ENCODE measurements at places on chromosomes 2 and 18.

- DNase-seq = peak; percentile 5
Measured at GRCh38 chr2:2233171-2233826, 97.8 kb downstream of the MYT1L start.

DNA sequence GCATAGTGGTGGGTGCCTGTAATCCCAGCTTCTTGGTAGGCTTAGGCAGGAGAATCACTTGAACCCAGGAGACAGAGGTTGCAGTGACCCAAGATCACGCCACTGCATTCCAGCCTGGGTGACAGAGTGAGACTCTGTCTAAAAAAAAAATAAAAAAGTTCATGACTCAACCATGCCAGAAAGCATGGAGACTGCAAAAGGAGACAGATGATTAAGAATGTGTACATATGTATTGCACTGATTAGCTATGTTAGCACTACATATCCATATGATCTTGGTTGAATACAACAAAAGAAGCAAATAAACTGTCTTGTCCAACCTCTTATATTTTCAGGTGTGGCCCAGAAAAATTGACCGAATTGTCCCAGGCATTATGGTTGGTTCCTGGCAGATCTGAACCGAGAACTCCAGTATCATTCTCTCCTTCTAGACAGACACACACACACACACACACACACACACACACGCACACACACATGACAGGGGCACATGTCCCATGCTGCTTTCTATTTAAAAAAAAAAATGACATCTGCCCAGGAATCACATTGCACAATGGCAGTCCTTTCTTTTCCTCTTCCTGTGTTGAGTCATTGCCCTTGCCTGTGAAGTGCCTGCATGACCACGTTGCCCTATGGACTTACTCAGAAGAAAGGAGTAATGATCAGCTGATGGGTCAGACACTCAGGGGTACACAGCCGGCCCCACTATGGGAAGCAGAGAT, 65.6 kb downstream of the MYCN start:
- DNase-seq = peak; percentile 94

- DNase-seq = no peak
Measured at GRCh38 chr2:62904344-62904743, 146.3 kb upstream of the OTX1 start.

- DNase-seq = no peak
Measured at GRCh38 chr2:26349690-26350089, 3.1 kb upstream of the ADGRF3 start.

DNA sequence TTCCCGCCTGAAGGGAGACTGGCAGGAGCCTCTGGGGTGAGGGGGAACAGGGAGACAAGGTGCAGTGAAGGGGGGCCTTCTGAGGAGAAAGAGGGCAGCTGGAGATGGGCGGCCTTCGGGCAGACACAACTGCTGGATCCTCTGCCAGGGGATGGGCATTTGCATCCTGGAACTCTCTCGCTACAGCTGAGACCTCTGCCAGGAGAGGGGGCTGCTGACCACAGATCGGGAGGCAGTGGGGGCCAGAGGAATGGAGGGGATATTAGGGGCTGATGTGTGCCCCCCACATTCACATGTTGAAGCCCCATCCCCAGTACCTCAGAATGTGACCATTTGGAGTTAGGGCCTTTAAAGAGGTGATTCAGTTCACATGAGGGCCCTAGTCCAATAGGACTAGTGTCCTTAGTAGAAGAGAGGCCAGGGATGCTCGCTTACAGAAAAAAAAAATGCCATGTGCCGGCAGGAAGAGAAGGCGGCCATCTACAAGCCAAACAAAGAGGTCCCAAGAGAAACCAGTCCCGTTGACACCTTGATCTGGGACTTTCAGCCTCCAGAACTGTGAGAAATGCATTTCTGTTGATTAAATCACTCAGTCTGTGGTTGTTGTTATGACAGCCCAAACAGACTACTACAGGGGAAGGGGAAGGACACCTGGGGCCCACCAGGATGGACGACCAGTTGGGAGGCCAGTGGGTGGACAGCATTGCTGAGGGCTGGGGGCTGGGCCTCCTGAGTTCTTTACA, 50.0 kb downstream of the TRABD2A start:
- DNase-seq = no peak

- DNase-seq = peak; percentile 81
Measured at GRCh38 chr18:31819106-31819924, 58.6 kb upstream of the SLC25A52 start.

DNA sequence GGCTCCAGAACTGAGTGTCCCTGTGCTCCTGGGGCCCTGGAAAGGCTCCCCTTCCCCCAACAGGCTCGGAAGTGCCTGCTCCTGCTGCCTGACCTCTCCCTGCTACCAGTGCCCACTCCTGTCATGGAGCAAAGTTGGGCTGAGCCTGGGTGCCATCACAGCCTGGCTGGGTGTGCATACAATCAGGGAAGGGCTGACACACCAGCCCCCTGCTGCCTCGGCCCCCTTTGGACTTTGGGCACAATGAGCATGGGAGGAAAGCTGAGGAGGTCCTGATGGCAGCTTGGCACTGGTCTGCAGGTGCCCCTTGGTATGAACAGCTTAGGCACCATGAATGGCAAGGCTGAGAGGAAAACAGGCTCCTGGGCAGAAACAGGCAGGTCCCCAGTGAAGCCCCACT, 405.0 kb downstream of the PID1 start:
- no peak for DNase-seq

DNA sequence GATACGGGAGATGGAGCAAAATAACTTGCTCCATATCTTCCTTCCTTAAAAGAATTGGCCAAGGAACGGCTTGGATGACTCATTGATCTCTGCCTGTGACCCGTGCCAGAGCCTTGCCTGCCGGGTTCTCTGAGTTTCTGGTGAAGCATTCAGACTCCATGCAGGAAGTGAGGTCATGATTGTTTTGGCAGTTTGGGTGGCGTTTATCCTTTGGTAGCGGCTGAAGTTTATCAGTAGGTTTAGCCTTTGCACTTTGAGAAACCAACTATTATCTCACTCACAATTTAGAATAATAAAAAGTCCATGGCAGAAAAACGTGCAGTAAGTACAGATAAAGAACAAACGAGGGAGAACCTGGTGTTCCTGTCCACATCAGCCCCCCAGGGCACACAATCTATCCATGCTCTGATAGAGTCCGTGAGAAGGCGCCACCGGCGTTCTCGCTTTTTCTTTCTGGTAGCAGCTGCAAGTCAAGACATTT, 15.0 kb upstream of the CTAGE1 start:
- no peak for DNase-seq

- DNase-seq = no peak
Measured at GRCh38 chr2:112174383-112174782, 36.2 kb downstream of the FBLN7 start.

DNA sequence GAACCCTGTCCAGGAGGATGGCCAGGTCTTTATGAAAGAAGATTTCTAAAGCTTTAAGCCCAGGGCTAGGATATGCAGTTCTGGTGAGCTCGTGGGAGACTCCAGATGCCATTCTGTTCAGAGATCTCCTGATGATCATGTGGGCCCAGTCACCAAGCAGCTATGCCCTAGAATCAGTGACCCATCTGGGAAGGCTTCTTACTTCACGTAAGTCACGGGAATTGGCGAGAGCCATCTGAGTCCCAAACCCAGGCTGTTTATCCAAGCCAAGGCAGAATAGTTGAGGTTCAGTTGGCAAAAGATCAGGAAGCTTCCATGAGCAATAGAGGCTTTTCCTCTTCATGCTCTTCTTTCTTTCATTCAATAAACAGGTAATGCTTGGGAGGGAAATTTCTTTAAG, 23.9 kb downstream of the ANTXR1 start:
- no peak for DNase-seq

- no peak for DNase-seq
Measured at GRCh38 chr18:54878659-54879358, 50.5 kb downstream of the RAB27B start.

- peak; percentile 88 for DNase-seq
Measured at GRCh38 chr2:69902213-69902922, 8.6 kb downstream of the SNRNP27 start.

- DNase-seq = no peak
Measured at GRCh38 chr2:6822406-6822805, 43.3 kb downstream of the CMPK2 start.

- no peak for DNase-seq
Measured at GRCh38 chr2:171081649-171082111, 79.0 kb downstream of the TLK1 start.

GRCh38 chr18:58638441-58638840, 9.6 kb upstream of the ALPK2 start:
- peak; percentile 57 for DNase-seq

- peak; percentile 38 for DNase-seq
Measured at GRCh38 chr2:43262951-43263350, 36.5 kb upstream of the ZFP36L2 start.

GRCh38 chr2:75807992-75808391, 97.3 kb upstream of the GCFC2 start:
- no peak for DNase-seq

GRCh38 chr2:128513116-128513960, 194.7 kb upstream of the HS6ST1 start:
- peak; percentile 91 for DNase-seq

DNA sequence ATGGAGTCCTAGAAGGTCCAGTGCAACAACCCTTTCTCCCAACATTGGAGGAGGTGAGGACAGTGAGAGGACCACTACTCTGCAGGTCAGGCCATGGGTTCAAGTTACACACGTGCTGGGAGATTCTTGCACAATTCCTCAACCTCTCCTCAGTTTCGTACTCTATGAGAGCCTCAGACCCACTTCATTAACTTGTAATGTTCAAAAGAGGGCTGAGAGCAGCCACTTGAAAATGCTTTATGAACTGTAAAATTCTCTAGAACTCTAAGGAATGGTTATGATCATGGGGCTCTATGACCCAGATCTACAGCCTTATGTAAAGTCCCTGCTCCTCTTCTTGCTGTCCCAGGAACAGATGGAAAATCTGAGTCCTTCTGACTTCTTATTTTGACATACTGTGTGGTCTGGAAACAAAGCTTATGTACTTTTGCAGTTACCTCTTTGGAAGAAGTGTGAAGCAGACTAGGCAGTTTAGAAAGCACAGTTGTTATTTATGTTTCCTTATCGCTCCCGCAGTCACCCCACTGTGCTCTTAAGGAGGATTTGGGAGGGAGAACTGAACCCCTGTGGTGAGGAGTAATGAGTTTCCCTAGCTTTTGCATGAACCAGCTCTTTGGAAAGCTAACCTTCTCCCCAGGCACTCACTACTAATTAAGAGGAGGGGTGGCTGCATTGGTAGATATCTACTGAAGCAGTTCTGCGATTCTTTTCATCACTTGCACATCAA, 296.6 kb downstream of the LRRTM1 start:
- DNase-seq = no peak

DNA sequence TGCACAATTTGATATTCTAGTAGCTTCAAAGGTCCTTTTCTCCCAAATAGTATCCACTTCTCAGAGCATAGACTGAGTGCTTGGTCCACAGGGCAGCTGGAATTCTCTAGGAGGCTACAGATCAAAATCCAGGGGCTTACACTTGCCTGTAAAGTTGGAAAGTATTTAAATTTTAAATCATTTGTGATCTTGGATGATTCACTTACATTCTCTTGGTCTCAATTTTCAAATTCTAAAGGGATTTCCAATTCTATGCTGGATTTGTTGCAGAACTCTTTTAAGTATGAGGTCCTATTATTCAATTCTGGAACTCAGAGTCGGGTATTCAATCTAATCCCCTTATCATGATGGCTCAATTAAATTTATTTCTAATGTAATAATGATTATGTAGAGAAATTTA, 492.3 kb downstream of the NYAP2 start:
- DNase-seq = no peak

GRCh38 chr2:58939388-58939787, 698.3 kb upstream of the FANCL start:
- DNase-seq = no peak

DNA sequence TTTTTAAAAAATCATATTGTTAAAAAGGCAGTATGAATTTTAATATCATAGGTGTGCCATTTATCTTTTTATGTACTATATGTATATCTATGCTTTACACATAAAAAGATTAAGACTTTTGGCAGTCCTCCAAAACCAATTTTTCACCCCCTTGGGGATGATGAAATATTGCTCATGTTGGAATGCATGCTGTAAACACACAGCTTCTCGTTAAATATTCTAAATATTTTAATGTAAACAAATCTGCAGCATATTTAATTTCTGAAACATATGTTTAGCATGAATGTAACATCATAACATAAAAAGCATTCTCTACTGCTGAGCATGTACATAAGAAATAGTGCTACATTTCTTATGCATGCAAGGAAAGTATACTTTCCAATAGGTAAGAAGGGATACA, 484.3 kb upstream of the LRATD1 start:
- DNase-seq = no peak

GRCh38 chr2:172962824-172963223, 112.8 kb upstream of the MAP3K20 start:
- DNase-seq = peak; percentile 85

DNA sequence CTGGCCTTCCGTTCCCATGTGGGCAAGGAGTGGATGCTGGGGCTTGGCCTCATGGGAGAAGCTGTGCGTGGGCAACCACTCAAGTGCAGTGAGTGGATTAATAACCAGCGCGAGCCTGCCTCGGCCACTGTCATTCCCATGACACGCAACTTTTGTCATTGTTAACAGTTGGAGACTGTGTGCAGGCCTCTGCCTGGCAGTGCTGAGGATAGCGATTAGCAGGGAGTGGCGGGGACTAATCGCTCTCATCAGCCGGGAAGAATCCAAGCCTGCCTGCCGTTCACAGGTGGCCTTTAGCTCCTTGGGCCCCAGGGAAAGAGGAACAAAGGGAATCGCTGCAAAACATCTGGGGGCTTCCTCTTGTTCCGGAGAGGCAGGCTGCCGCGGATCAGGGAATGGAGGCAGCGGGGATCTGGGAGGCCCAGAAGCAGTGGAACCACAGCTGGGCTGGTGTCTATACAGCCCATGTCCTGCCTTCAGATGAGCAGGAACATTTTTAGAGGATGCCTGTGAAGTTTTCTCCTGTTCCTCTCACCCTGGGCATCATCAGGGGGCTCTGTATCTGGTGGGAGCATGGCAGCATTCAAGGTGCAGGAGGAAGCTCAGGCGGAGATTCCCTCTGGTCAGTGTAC, 53.8 kb downstream of the CTIF start:
- no peak for DNase-seq

DNA sequence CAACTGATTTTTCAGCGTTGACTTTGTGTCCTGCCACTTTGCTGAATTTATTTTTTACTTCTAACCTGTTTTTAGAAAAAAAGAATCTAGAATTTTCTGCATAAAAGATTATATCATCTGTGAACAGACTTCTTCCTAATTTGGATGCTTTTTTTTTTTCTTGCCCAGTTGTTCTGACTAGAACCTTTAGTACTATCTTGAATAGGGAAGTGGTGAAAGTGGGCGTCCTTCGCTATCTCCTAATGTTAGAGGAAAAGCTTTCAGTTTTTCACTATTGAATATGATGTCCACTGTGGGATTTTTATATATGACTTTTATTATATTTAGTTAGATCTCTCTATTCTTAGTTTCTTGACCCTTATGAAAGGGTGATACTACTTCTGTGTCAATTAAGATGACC, 25.7 kb upstream of the KCNJ13 start:
- DNase-seq = peak; percentile 57

GRCh38 chr18:56902653-56903052, 244.2 kb upstream of the BOD1L2 start:
- DNase-seq = no peak

GRCh38 chr2:190545555-190546385, 11.2 kb upstream of the NEMP2 start:
- DNase-seq = no peak

GRCh38 chr2:235360446-235360845, 133.4 kb upstream of the AGAP1 start:
- no peak for DNase-seq

GRCh38 chr2:120741571-120742561, 6.2 kb downstream of the GLI2 start:
- DNase-seq = no peak

- no peak for DNase-seq
Measured at GRCh38 chr2:156903335-156903734, 354.2 kb upstream of the GALNT5 start.

Data from inflammatory macrophage treated with lipopolysaccharide for 4 hours (primary cell).